NCI-H2081 (cell line): ENCODE measurements at places on chromosomes 4 and X.
A peak's percentile ranks its signal among the peaks of the same experiment; 100 is the strongest.

- DNase-seq: no peak
These were observed 25.9 kb downstream of the LIAS start for GRCh38 chr4:39484582-39485272.

GRCh38 chr4:142600952-142601351, 245.1 kb downstream of the INPP4B start:
- no peak for DNase-seq

GRCh38 chr4:112865443-112865842, 184.0 kb upstream of the ANK2 start:
- DNase-seq: no peak

- no peak for DNase-seq
These were observed 2238.4 kb downstream of the PCDH7 start for GRCh38 chr4:32958586-32958985.

- no peak for DNase-seq
These were observed 3.8 kb downstream of the SCFD2 start for GRCh38 chr4:53362093-53362492.

DNA sequence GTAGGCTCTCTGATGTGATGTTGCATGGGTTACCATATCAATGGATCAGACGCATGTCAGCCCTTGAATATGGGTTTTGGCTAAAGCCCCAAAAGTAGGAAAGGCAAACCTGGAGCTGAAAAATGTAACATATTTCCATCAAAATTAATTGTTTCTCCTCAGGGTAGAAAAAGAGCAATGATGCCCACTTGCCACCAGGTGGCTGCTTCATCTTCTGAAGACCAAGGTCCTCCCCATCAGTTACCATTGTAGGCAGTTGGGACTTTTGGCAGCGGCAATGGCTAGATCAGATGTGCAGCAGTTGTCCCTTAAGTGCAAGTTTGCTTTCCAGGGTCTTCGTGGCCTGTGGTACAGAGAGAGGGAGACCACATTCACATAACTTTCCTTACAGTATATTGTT, 118.2 kb downstream of the NAF1 start:
- DNase-seq: peak; percentile 29

- no peak for DNase-seq
These were observed 79.5 kb upstream of the SLIT2 start for GRCh38 chr4:20172070-20172760.

GRCh38 chr4:98908182-98908581, 20.8 kb downstream of the EIF4E start:
- DNase-seq: no peak

DNA sequence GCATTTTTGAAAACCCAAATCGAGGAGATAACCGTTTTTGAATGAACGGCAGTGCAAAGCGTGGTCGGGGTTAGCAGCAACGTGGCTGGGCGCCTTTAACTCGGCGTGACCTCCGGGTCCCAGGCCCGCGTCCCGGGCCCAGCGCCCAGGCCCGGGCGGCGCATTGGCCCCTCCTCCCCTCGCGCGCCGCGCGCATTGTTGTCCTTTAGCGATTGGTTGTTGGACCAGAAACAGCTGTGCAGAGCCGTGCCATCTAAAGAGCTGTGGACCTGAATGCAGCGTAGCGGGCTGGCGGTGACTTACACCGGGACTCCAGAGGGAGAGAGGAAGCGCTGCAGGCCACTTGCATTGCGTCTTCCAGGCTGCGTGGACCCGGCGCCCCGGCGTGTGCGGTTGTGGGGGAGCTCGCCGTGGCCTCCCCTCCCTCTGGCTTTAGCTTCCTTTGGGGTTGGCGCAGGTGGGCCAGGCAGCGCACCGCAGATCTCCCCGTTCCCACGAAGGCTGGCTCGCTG, at the start of gene STOX2:
Gene STOX2 (plus strand): TSS at position 227 of the 512 bp plus-strand sequence. CDS start 1,484 bp downstream, outside the sequence.
- DNase-seq: peak; percentile 79

GRCh38 chr4:151960449-151961230, 199.8 kb upstream of the GATB start:
- no peak for DNase-seq

- peak; percentile 31 for DNase-seq
These were observed 133.6 kb upstream of the GIMD1 start for GRCh38 chr4:106502106-106502699.

GRCh38 chr4:122688529-122689140, 43.9 kb upstream of the BBS12 start:
- no peak for DNase-seq

DNA sequence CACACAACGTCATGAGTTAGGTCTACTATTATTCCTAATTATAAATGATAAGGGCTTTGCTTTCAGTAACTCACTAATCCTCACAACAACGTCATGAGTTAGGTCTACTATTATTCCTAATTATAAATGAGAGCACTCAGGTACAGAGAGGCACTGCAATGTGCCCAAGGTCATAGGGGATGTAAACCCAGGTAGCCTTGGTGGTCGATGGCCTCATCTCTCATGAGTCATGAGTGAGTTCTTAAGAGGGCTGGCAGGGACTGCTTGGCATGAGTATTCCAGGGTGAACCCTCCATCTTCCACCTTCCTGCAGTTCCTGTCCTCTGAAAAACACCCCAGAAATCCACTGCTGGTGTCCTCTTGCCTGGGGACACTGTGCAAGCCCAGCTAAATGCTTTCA, 317.1 kb downstream of the STK32B start:
- DNase-seq: no peak

DNA sequence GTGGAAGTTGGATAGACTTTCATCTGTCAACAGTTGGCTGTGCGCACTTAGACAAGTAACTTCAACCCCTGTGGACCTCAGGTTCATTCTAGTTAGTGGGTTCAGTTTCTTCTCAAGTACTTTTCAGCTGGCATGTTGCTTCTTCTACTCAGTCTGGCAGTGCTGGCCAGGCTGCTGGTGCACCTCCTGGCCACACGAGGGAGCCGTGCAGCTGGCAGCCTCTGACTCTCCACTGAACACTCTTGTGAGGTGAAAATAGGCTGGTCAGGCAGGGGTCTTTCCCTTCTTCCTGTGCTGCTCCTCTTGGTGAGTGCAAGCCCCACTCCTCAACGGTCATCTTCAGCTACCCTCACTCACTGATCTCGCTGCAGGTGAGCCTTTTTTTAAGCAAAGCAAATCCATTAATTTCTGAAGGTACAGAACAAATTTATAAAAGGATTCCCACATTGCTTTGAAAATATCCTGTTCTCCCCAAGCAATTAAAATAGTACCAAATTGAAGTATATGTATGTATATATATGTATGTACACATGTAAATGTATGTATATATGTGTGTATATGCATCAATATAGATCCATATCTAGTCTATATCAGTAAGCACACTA, 30.6 kb downstream of the LONRF3 start:
- peak; percentile 44 for DNase-seq

- DNase-seq: no peak
These were observed 6.3 kb upstream of the RTL5 start for GRCh38 chrX:72137846-72138495.

GRCh38 chr4:38179690-38180377, 219.6 kb downstream of the PTTG2 start:
- peak; percentile 68 for DNase-seq

GRCh38 chr4:113601636-113602035, 159.9 kb downstream of the CAMK2D start:
- DNase-seq: no peak

DNA sequence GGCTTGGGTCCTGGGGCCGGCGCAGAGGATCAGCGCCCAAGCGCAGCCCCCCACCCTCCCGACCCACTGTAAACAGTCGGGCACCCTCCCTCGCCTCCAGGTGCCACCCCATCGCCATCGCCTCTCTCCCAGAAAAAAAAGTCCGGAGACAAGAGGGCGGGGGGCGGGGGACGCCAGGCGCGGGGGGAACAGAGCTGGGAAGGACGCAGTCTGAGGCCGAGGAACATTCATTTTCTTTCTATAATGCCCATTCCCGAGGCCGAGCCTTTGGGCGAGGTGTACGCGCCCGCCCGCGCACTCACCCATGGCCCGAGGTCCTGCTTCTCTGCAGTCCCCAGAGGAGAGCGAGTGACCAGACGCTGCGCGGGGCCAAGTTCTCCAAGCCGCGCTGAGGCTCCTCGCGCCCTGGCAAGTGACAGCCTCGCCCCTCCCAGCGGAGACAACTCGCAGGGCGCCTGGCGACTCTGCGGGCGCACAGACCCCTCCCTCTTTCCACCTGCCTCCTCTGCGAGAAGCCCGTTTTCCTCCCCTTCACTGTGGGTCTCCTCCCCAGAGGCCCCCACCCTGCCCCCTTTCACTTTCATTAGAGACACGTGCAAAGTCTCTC, 63.5 kb upstream of the WDR17 start:
- DNase-seq: peak; percentile 47

GRCh38 chr4:53240573-53240972, 125.3 kb downstream of the SCFD2 start:
- no peak for DNase-seq

GRCh38 chr4:40599431-40599830, 30.2 kb downstream of the RBM47 start:
- no peak for DNase-seq

DNA sequence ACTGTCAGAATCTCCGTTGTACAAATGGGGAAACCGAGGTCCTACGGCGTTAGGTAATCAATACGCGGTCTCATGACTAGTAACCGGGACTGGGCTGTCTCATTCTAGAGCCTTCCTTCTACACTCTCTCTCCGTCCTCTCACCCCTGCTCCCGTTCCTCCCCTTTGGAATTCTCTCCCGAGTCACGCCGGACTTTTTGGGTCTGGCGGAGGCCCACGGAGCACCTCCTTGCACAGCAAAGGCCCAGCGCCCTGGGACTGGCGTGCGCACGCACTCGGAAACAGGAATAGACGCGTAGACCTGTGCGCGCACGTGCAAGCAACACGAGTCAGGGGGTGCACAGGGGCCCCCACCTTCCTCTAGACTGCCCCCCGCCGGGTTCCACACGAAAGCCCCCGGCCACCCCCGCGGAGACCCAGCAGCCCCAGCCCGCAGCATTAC, 361 bp downstream of the QDPR start:
- peak; percentile 63 for DNase-seq

DNA sequence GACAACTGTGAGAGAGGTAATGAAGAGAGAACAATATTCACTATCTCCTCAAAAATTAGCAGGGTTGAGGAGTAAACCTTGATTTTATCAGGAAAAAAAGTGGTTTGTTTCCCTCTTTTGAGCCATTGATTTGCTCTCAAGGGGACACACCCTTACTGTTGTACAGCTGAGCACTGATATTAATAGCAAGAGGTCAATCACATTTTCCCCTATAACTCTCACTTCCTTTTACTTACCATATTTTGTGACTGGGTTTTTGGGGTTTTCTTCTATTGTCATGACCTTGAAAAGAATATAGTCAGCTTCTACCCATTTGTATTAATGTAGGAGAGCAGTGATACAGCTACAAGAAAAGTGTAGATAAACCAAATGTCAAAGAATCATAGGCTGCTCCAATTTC, 70.2 kb upstream of the LONRF3 start:
- DNase-seq: no peak

DNA sequence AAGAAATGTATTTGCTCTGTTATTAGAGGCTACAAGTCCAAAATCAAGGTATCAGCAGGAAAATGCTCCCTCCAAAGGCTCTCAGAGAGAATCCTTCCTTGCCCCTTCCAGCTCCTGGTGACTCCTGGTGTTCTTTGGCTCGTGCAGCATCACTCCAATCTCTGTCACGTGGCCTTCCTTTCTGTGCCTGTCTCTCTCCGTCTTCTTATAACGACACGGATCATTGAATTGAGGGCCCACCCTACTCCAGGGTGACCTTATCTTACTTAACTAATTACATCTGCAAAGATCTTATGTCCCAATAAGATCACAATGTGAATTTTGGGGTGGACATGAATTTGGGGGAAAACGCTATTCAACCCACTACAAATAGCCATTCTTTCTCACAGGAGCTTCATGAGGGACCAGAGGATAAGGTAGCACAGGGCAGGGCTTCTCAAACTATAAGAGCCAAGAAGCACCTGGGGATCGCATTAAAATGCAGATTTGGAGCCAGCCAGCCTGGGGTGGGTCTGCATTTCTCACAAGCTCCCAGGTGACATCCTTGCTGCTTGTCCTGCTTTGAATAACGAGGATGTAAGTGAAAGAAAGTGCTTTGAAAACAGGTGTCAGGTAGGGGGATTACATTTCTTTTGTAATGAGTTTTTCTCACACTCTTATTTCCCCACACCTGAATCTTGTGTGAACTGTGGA, 41.9 kb upstream of the APLN start:
- no peak for DNase-seq

DNA sequence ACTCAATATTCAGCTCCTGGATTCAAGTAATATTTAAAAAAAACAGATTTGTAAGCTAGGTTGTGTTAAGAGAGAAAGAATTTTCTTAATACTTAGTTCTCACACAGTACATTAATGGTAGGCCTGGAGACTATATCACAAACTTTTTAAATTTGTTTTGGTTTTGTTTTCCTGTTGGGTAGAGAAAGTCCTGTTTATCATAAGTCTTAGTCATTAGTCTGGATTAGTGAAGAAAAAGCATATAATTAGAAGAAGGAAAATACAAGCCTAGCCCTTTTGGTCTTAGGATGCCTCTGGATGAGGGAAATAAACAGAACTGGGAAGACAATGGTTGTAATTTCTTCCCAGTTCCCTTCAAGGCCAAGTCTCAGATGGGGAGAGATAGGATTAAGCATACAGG, 163.6 kb downstream of the ADAMTS3 start:
- no peak for DNase-seq

- no peak for DNase-seq
These were observed 33.0 kb downstream of the SGMS2 start for GRCh38 chr4:107857741-107858140.

GRCh38 chrX:67953658-67954057, 409.8 kb downstream of the AR start:
- DNase-seq: no peak

- no peak for DNase-seq
These were observed 51.9 kb downstream of the RBM47 start for GRCh38 chr4:40577588-40578253.

DNA sequence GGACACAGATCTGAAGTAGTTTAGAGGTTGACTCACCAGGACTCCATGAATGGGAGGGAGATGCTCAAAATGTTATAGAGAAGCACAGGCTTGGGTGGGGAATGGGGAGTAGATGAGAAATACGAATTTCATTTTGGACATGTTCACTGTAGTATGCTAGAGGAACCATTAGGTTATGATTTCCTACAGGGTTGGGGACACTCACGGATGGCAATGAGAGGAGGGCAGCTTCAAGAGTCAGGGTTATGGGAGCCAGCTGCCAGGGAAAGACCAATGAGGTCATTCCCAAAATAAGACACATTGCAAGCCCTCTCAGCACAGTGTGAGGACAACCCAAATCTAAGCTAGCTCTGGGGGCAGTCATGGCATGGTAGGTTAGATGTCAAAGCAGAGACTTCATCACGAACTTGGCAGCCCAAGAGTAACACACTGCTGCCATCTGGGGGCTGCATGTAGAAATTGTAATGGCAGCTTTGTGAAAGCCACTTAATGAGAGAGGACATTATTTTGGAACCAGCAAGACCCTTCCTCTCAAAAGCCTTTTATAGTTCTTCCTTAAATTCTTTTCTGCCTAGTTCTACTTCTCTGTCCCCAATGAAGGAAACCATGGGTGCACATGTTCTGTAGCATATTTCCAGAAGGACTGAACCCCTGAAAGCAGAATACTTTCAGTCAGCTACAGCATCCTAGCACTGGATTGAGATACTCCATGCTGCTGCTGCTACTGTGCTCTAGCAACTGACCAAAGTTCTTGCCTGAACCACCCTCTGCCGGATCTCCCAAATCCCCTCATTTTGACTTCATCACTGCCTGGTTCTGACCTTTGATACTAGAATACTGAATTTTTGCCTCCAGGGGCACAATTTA, 16.2 kb upstream of the ZCCHC12 start:
- DNase-seq: peak; percentile 67

GRCh38 chrX:54042609-54043021, 1.7 kb downstream of the PHF8 start:
- DNase-seq: peak; percentile 47
